ENCODE measurements at places on chromosomes 1 and 21.

DNA sequence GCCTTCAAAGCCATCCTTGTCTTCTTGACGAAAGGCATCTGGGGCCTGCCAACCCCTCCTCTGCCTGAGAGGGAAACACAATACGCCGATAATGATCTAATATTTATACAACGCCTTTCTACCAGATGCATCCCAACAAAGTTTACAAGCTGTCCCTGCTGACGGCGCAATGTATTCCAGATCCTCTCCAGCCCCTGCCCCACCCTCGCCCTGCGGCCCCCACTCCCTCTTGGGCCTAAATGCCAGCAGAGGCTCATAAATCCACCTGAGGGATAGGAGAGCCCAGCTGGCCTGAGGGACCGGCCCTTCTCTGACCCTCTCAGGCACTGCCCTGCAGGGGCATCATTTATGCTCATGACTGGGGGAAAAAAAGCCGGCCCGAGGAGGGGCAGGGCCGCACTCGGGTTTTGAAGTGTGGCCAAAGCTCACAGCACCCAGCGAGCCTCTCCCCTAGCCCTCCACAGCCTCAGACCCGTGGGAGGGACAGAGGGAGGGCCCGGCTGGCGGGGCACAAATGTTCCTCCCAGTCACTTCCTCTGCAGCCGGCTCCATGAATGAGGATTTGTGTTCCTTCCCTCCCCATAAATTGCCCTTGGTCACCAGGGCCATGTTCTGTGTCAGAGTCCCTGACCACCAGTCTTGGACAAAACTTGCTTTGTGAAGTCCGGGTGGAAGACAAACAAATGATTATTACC, 140.3 kb downstream of the FOXD2 start:
- DNase-seq = no peak

DNA sequence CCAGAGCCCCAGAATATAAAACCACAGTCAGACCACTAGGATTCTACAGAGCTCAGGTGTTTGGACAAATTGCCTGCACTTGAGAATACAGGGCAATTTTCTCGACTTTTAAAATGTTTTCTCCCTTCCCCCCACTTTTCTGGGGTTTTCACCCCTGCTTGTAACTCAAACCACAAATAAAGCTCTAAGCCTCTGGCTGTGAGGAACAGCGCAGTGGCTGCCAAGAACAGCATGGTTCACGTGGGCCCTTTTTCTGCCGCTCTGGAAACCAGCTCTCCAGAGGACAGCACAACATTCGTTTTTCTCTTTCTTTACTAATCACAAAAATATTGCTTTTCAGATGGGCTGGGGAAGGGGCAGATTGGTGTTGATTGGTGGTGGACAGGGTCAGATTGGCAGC, 102.2 kb upstream of the JUN start:
- no peak for DNase-seq

DNA sequence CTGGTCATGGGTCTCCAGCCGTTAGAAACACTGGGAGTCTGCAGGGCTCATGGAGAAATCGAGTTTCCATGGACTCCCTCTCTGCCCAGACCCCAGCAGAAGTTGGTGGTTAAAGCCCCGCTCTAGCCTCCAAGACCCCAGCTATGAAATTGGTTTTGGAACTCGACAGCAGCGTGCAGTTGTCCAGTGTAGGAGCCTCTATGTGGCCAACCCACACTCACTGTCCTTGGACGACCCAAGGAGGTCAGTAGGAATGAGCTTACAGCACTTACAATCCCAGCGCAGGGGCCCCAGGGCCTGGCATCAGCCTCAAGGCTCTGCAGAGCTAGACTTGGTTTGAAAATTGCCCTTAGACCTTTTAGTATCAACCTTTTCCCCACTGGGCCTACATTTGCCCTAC, 3.2 kb upstream of the PRDM16 start:
- DNase-seq = no peak

DNA sequence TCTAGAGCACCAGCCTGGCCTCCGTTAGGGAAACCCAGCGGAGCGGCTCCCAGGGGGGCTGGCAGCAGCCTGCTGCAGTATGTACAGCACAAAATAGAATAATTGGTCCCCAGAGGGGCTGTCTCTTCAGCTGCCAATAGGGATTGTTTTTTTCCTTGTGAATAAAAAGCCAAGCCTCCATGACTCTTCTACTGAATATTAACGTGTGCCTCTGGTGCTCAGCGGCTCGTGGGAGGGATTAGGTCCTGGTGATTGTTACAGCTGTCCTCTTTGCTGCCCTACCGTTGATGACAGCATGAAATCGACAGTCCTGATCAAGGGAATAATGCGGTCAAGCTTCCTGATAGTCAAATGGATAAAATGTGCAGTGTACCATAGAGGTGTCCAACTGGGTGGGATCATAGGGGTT, 190.7 kb upstream of the RUNX1 start:
- no peak for DNase-seq

DNA sequence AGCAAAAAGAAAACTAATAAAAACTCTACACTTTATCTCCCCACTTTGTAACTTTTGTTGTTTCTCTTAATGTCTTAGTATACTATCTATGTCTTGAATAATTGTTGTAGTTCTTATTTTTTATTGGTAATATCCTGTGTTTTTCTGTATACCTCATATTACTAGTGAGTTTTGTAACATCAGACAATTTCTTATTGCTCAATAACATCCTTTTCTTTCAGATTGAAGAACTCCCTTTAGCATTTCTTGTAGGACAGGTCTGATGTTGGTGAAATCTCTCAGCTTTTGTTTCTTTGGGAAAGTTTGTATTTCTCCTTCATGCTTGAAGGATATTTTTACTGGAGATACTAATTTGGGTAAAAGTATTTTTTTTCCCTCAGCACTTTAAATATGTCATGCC, 79.8 kb upstream of the LRRC8B start:
- no peak for DNase-seq

- no peak for DNase-seq
These were observed 155.4 kb upstream of the C1orf174 start for GRCh38 chr1:4055294-4055967.

DNA sequence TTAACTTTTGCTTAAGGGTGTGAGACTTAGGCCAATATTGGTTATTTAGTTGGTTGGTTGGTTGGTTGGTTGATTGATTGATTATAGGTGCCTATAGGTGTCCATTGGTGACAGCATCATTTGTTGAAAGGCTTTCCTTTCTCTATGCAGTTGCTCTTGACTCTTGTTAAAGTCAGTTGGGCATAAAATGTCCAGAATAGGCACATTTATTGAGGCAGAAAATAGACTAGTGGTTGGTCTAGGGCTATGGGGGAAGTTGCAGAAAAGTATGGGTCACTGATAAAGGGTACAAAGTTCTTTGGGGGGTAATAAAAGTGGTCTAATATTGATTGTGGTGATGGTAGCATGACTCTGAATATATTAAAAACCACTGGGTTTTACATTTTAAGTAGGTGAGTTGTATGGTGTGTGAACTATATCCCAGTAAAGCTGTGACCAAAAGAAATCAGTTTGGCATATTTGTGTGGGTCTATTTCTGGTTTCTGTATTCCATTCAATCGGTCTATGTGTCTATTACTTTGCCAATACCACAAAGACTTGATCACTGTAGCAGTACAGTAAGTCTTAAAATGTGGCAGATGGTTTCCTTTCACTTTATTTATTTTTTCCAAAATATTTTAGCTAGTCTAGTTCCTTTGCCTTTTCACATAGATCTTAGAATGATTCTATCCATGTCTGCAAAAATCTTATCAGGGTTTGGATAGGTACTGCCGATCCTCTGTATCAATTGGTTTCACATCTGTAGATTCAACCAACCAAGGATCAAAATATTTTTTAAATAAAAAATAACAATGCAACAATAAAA, 63.0 kb downstream of the ATP1A1 start:
- no peak for DNase-seq

DNA sequence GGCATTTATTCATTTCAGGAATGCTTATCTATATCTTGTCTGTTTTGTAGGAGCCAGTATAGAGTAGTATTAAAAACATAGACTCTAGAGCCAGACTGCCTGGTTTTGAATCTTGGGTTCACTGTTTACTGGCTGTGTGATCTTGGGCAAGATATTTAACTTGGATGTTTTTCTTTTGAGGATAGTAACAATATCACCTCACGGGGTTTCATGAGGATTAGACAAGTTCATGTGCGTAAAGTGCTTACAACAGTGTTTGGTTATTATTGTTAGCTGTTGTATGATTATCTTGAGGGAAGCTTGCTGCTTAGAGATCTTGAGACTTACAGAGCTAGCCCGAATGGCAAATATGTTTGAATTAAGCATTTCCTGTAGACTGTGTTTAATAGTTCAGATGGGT, 40.2 kb downstream of the WNT4 start:
- DNase-seq = no peak

DNA sequence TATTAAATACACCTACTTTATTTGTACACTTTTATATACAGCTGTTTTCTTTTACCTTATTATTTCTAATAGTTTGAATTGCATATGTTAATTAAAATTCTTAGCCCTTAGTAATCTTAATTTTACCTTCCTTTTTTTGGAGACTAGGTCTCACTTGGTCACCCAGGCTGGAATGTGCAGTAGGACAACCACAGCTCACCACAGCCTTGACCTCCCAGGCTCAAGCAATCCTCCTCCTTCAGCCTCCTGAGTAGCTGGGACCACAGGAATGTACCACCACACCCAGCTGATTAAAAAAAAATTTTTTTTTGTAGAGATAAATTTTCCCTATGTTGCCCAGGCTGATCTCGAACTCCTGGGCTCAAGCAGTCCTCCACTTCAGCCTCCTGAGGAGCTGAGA, 15.0 kb upstream of the SDC3 start:
- no peak for DNase-seq

DNA sequence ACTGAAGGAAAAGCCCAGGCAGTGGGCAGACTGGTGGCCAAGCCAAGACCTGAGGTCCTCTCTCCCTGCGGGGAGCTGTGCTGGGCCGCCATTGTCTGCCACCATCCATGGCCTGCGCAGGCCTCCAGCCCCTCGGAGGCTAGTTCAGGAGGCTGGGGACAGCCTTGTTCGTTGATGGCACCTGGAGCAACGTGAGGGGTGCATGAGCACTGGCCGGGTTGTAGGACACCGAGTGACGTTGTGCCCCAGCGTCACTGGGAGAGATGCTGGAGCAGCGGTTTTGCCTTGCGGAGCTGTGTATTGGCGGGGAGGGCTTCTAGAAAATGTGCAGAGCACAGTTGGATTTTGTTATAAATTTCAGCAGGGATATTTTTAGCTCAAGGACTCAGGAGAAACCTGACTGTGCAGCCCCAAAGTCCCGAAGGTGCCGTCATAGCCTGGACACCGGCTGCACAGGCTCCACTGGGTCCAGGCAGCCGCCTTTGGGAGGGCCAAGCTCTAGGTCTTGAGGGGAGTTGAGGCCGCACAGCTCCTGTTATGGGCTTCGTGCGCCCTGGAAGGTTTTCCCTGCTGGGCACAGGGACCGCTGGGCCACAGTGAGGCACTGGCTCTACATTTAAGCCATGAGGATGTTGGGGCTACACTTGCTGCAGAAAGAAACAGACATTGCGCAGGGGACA, 48.2 kb upstream of the ADARB1 start:
- DNase-seq = no peak

GRCh38 chr1:58815069-58815685, 31.3 kb upstream of the JUN start:
- DNase-seq = peak; percentile 63

- no peak for DNase-seq
These were observed 44.5 kb downstream of the HIVEP3 start for GRCh38 chr1:41874151-41874719.

DNA sequence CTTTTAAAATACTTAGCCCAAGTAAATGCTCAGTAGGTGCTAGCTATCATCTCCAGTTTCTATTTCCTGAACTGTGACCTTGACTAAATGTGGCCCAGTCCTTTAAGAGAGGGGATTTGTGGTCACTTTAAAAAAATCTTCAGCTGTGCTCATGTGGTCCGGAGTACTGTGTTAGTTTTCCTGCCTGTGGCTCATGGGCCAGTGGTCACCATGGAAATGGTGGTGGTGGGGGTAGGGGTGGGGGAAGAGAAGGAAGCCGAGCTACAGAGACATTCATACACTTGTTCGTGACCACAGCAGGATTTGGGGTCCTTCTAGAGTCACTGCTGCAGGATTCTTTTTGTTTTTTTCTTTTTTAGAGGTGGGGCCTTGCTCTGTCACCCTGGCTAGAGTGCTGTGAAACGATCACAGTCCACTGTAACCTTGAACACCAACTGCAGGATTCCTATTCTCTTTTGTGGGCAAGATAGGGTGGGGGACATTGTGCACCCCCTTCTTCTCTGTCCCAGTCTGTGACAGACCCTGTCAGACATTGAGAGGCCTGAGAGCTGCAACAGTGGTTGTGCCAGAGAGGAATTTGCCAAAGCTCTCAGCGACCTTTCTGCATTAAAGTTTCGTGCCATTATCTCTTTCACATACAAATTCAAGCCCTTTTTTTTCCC, 25.8 kb downstream of the KIF26B start:
- DNase-seq = no peak

GRCh38 chr1:2331200-2331544, 60.2 kb downstream of the MORN1 start:
- DNase-seq = no peak

- DNase-seq = no peak
These were observed 80.2 kb upstream of the PPP2R5A start for GRCh38 chr1:212205006-212205405.

DNA sequence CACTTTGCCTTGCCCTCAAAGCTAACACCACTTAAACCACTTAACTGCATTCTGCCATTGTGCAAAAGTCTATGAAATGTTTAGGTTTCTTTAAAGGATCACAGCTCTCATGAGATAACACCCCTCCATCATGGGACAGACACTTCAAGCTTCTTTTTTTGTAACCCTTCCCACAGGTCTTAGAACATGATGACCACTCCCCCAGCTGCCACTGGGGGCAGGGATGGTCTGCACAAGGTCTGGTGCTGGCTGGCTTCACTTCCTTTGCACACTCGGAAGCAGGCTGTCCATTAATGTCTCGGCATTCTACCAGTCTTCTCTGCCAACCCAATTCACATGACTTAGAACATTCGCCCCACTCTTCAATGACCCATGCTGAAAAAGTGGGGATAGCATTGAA, 7.7 kb downstream of the ADAMTS1 start:
- DNase-seq = no peak

- DNase-seq = no peak
These were observed 13.8 kb downstream of the RNU5D-1 start for GRCh38 chr1:44717156-44717555.

- no peak for DNase-seq
These were observed 42.4 kb downstream of the KANK4 start for GRCh38 chr1:62276791-62277190.

DNA sequence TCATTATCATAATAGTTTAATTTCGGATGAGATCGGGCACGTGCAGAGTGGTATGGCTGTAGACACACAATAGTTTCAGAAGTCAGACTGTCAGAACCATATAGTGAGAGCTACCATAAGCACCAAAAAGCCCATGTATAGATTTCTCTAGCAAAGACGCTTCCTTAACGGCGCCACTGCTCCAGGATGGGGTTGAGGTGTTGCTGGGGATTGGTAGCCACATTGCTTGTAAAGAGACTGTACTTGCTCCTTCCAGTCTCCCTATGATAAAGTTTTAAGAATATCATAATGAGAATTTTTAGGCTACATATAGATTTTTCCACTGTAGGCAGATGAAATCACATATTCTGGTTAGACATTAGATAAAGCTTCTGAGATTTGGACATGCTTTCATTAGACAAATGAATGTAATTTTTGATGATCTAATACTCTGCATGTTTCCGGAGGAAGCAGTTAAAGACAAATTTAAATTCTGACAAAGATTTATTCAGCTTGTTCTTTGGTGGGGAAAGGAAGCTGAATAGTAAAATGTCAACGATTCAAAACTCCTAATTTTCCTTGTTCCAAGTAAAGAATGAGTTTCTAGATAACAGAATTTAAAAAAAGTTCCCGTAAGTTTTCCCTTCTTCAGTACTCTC, 77.7 kb downstream of the MAP3K7CL start:
- no peak for DNase-seq

GRCh38 chr1:242196914-242197313, 198.0 kb upstream of the MAP1LC3C start:
- DNase-seq = no peak

Data from activated CD4-positive, alpha-beta T cell treated with anti-CD3 and anti-CD28 coated beads, Interleukin-2, amount 50 U/mL, for 16 hours (primary cell).